ENCODE measurements at places on chromosomes 13 and 19. TPM values are rescaled to one million over a fixed set of nuclear protein-coding genes. Genes with fewer than 3 reads are reported as not detected.

Gene FREM2
- total RNA-seq: not detected

Gene VRK3
- 32.3 TPM for total RNA-seq

Gene C19orf18
- total RNA-seq: 0.57 TPM

Gene TMC4
- total RNA-seq: not detected

Gene ZNF813
- total RNA-seq: 2.6 TPM

Gene SPRED3
- 9.1 TPM for total RNA-seq

Gene FGF14
- not detected for total RNA-seq

Gene SIGLEC12
- total RNA-seq: not detected

Gene THSD8
- total RNA-seq: not detected

Gene ZNF665
- total RNA-seq: 3.3 TPM

Gene URAD
- total RNA-seq: not detected

Gene MUC16
- not detected for total RNA-seq

Gene SMG9
- total RNA-seq: 17.0 TPM

Gene LCP1
- total RNA-seq: 0.10 TPM

Gene MRI1
- 38.2 TPM for total RNA-seq

Gene CYP2A7
- not detected for total RNA-seq

Gene ZNF493
- total RNA-seq: 13.1 TPM

Gene B3GNT3
- total RNA-seq: 0.10 TPM

Gene IGFL1
- not detected for total RNA-seq

Gene FBXO17
- total RNA-seq: 15.7 TPM

Gene SLC1A6
- total RNA-seq: not detected

Gene SIGLEC5
- total RNA-seq: not detected

Gene HIPK4
- 0.10 TPM for total RNA-seq

Gene IL4I1
- total RNA-seq: 2.6 TPM

Gene HSD11B1L
- total RNA-seq: 12.1 TPM

Gene CERS1
- 2.3 TPM for total RNA-seq

Gene SLC6A16
- 0.96 TPM for total RNA-seq

Gene ERFL
- not detected for total RNA-seq

Gene FDX2
- 8.5 TPM for total RNA-seq

Gene ANGPTL8
- not detected for total RNA-seq

Gene PSG11
- total RNA-seq: not detected

Gene TLE6
- total RNA-seq: 1.6 TPM

Gene STAP2
- total RNA-seq: 37.6 TPM

Gene CLDND2
- not detected for total RNA-seq

Gene KMT5C
- 9.8 TPM for total RNA-seq

Gene PRX
- total RNA-seq: 1.3 TPM

Gene COMMD6
- total RNA-seq: 28.1 TPM

Gene ATP12A
- not detected for total RNA-seq

Gene RUBCNL
- not detected for total RNA-seq

Gene MBD3L3
- total RNA-seq: not detected

Gene ZNF350
- 9.1 TPM for total RNA-seq

Gene TMEM86B
- total RNA-seq: 2.0 TPM

Gene JAK3
- total RNA-seq: 3.5 TPM

Gene CKM
- total RNA-seq: not detected

Gene TMEM38A
- 3.6 TPM for total RNA-seq

Gene NCAN
- total RNA-seq: not detected

Gene EFNA2
- total RNA-seq: 0.57 TPM

Gene RNF17
- not detected for total RNA-seq

Gene NLRP11
- total RNA-seq: under 0.01 TPM

Gene TBXA2R
- 1.7 TPM for total RNA-seq

Gene IL12RB1
- total RNA-seq: 0.10 TPM

Gene TGFBR3L
- 0.29 TPM for total RNA-seq

Gene SLC44A2
- 63.5 TPM for total RNA-seq

Gene ANKLE1
- total RNA-seq: 1.3 TPM

Gene PRR20B
- total RNA-seq: not detected

All from vein endothelial cell (primary cell).